Stimulated activated CD8-positive, alpha-beta memory T cell treated with anti-CD3 and anti-CD28 coated beads, Interleukin-4, amount 100 ng/mL, for 1 hour (primary cell): ENCODE measurements at places on chromosomes 2 and 18.

DNA sequence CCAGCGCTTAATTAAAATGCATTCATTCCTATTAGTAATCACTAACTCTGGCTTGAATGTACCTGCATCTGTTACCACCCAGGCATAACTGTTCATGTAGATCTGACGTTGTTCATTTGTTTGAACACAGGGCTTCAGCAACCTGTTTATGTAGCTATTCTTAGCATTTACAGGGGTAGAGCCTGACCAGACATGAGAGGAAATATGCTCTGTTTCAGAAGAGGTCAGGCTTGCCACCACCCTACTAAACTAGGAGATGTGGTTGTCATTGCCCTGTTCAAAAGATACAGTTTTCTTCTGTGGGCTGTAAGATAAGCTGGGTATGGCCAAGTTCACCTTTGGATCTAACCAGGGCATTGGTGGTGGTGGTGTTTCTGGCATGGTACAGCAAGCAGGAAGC lies 8.8 kb downstream of the MGAT5 start:
- DNase-seq = no peak

DNA sequence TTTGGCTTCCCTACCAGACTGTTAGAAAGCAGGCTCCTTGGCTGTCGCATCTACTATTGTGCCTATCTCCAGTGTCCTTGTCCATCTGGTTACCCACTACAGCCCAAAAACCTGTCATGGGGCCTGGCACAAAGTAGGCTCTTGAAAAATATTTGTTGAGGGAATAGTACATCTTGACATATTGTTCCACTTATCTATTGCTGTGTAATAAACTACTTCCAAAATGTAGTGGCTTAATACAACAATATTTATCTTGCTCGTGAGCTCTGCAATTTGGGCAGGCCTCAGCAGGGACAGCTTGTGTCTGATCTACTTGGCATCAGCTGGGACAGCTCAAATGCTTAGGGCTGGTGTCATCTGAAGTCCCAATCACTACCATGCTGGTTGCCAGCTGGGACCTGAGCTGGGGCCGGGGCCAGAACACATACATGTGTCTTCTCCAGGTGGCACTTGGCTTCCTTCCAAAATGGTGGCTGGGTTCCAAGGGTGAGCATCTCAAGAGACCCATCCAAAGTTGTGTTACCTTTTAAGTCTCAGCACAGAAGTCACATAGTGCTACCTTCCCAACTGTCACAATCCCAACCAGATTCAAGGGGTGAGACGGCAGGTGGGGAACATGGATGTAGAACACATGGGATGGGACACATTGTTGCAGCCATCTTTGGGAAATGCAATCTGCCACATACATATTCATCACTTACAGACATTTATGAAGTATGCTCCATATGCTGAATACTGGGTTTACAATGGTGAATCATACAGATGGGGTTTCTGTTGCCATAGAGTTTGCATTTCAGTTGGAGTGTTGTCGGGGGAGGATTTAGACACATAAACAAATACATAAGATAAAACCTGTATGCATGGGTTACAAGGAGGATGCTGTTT lies 134.2 kb downstream of the FOXI3 start:
- no peak for DNase-seq

DNA sequence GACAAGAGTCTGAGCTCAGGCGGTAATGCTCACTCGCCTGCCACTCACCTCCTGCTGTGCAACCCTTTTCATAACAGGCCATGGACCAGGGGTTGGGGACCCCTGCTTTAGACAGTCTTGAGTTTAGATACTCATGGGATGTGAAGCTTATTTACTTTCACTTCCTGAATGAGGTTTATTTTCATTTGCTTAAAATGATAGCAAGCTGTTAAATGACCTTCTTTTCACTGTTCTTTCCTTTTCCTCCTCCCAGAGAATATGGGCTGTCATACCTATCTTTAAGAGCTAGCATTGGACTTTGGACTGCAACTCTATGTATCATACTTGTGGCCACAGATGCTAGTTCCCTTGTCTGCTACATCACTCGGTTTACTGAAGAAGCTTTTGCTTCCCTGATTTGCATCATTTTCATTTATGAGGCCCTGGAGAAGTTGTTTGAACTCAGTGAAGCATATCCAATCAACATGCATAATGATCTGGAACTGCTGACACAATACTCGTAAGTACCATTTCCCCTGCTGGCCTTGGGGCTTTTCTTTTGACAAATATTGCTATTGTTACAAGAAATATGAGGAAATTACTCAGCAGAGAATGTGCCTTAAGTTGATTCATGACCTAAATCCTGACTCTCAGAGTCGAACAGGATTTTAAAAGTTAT lies 168.5 kb downstream of the DPP4 start:
- no peak for DNase-seq

DNA sequence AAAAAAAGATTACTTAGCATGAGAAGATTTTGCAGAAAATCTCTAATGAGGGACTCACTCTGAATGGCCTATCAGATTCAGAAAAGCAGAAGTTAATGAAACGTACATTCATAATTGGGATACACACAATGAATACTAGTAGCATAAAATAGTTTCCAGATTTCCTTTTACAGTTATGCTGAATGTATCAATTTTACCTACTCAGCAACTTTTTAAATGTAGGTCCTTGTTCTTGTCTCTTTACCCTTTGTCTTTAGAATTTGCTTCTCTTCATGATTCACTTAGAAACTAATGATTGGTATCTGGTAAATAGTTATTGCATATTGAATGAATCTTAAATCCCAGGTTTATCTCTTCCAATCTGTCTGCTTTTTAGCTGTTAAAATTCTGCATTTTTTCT lies 458.8 kb downstream of the DSC3 start:
- DNase-seq = no peak

GRCh38 chr2:121788685-121789084 lies 33.2 kb downstream of the TSN start:
- no peak for DNase-seq

- no peak for DNase-seq
Measured at GRCh38 chr2:31347750-31348149, 66.8 kb downstream of the XDH start.

DNA sequence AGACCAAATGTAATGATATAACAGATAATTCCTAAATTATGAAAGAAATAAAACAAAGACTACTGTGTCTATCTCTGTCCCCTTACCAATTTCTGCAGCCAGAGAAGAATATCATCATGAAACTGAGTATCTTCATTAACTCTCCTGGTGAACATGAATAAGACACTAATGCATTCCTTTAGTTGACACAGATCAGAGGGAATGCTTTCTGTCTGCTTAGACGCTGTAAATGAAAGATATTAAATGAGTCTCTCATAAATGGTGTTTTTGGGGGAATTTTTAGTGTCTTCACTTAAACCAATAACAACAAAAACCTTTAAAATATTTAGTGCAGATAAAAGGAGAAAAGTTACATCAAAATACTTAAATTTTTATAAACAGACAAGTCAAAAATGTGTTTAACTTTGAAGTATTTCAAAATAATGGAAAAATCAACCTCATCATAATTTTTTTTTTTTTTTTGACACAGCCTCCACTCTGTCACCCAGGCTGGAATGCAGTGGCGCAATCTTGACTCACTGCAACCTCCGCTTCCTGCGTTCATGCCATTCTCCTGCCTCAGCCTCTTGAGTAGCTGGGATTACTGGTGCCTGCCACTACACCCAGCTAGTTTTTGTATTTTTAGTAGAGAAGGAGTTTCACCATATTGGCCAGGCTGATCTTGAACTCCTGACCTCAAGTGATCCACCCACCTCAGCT lies 16.0 kb downstream of the EPG5 start:
- DNase-seq = no peak

DNA sequence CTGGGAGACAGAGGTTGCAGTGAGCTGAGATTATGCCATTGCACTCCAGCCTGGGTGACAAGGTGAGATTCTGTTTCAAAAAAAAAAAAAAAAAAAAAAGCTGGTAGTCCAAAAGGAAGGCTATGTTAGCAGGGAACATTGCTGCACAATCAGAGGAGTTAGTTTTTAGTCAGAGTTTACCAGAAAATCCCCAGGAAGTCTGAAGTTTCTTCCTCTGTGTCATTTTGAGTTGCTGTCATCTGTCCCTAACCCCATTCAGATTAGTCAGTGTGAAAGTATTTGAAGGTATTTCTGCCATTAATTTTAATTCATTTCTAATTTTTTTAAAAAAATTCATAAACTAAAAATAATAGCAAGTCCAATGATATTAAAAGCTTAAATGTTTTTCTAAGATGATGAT lies 33.5 kb upstream of the CERS6 start:
- DNase-seq = no peak

DNA sequence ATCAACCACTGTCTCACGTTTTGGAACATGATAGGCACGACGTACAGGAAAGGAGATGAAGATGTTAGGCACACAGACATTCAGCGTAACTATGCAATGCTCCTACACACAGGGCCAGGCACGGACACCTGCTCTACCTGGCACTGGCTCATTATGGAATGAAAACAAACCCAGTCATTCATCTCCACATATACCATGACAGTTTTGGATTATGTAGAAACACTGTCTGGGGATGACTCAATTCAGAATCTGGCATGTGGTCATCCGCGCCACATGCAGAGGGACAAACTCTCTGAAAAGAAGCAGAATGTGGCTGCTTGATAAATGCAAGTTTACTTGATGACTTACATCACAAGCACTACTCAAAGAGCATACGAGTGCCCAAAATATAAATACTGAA lies 29.5 kb upstream of the NFU1 start:
- no peak for DNase-seq
